Right kidney (tissue), 9 donors: ENCODE measurements at places on chromosomes 4 and X.

GRCh38 chrX:29040160-29040559 lies 452.9 kb downstream of the IL1RAPL1 start:
- DNase-seq = no peak

DNA sequence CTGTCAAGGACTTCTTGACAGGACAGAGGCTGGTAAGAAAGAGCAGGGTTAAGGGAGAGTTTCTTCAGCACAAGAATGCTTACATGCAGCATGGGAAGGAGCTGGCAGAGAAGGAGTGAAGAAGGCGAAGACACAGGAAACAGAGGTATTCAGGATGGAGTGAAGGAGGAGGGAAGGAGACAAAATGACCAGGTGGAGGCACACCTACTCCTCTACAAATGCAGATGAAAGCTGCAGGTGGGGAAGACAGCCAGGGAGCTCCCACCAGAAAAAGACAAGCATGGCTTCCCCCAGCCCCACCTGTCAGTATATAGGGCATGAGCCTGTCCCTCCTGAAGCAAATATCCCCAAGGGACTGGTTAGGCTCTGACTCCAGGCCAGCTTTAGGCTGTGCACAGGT lies 29.6 kb upstream of the NKRF start:
- DNase-seq = no peak

GRCh38 chr4:133555671-133556070 lies 406.6 kb downstream of the PCDH10 start:
- no peak for DNase-seq

DNA sequence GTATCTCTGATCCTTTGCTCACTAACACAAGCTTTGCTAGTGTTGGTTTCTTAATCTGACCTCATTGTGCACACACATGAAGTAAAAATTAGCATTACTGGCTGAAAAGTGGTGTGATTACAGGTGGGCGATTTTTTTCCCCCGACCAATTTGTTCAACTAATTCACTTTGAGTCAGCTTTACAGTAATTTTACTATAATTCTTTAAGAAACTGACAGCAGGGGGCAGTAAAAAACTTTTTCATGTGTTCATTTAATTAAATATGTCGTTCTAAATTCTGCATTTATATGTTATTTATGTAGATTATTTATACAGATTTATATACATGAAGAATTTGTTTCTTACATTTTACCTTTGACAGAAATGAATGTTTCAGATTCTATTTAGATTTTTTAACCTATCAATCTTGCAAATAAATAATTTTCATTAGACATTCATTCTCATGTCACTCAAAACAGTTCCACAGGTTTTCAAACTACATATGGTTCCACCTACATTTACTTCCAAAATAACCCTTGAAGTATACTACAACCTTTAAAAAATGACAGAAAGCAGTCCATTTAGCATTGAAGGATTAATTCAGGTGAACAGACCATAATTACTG lies 17.5 kb downstream of the PALLD start:
- no peak for DNase-seq
